CD4-positive, alpha-beta T cell (primary cell): ENCODE measurements at places on chromosomes 3 and 15.

DNA sequence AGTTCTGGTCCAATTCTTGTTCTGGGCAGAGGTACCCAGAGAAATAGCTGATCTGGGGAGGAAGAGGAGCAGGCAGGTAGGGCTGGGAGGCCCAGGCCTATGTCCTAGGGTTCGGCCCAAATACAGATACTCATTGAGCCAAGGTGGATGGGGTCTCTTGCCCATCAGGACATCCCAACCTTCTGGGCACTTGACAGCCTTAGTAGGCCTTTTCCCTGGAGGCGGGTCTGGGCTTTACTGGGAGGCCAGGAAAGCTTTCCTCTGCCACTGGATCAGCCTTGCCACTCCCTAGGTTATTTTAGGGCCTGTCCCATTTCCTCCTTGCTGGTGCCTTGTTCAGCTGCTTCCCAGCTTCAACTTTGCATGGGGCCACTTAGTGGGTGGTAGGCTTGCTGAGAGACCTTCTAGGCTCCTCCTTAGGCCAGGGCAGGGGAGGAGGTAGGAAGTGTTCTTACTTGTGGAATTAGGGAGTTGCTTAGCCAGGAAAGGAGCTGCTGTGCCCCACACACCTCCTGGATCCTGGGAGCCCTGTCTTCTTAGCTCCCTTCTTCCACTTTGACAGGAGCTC lies 9.7 kb downstream of the TEX264 start:
- no peak for DNase-seq

GRCh38 chr3:61702453-61702852 lies 141.1 kb downstream of the PTPRG start:
- DNase-seq = no peak

DNA sequence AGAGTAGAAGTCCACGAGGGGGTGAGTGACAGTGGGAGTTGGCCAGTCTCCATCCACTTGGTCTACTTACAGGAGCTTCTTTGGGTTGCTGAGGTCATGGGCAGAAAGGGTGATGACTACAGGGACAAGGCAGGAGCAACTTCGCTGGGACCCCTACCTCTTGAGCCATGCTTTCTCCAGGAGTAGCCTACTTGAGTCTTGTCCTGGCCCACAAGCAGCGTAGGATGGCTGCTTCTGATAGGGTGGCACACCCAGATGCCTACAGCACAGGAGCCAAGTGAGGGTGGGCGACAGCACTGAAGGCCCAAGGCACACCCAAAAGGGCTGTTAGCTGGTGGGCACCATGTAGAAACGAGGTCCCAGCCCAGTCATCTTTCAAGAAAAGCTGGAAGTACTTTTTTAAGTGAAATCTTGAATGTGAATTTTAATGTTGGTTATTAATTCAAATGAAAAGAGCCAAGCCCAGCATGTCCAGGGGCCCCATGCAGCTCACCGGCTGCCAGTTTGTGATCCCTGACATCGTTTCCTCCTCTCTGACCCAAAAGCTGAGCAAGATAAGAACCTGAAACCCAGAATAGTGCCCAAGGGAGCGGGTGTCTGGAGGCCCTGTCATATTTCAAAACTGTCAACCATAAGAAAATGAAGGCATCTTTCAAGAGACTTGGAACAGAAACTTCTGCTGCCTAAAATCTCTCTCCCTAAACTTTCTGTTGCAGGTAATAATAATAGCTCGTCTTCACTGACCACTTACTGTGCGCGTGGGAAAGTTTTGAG lies 2.2 kb upstream of the CPEB1 start:
- DNase-seq = no peak

DNA sequence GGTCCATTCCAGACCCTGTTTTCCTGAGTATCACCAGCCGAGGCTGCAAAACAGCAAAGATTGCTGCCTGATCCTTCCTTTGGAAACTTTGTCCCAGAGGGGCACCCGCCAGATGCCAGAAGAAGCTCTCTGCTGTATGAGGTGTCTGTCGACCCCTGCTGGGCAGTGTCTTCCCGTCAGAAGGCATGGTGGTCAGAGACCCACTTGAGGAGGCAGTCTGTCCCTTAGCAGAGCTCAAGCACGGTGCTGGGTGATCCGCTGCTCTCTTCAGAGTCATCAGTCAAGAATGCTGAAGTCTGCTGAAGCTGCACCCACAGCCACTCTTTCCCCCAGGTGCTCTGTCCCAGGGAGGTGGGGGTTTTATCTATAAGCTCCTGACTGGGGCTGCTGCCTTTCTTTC lies 1121.2 kb downstream of the NSUN3 start:
- DNase-seq = no peak

DNA sequence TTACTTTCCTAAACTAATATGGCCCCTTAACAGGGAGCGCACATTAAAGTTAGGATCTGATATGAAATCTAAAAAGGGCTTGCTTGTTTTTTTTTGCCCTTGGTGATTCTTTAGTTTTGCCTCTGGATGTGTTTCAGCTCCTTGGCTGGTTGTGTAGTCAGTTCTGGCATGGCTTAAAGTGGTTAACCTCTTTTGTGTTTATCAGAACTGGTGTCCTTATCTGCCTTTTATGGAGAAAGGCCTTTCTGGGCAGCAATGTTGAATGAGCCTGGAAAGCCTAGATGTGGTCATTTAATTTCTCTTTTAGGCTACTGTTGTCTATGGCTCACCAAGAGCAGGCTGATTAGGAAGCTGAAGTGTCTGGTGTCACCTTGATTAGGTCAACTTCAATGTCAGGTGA lies 254.5 kb upstream of the ROPN1 start:
- DNase-seq = no peak

GRCh38 chr15:45268135-45268534 lies 16.1 kb downstream of the SLC28A2 start:
- no peak for DNase-seq

- no peak for DNase-seq
Observed at GRCh38 chr3:173397161-173398110, at the start of gene NLGN1. NLGN1 (plus strand) TSS chr3:173397744.

- no peak for DNase-seq
Observed at GRCh38 chr3:24846286-24846860, 351.7 kb upstream of the THRB start.

GRCh38 chr3:159840703-159841299 lies 147.8 kb upstream of the IL12A start:
- no peak for DNase-seq

DNA sequence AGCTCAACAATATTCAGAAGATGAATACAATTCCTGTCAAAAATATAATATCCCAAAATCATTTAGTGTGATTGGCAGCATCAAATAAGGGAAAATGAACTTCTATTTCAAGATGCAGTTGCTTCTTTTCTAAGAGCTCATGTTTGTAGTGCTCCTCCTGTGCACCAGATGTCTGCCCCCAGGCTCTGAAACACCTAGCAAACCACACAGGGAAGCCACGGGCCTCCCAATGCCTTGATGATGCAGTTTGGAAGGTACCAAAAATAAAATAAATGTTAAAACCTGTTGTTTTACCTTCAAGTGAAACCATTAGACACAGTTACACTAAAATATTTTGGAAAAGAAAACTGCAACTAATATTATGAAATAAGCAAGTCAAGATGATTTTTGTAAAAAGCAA lies 22.2 kb downstream of the CFAP20DC start:
- no peak for DNase-seq

- DNase-seq = no peak
Observed at GRCh38 chr15:77819851-77820728, 187.4 kb upstream of the LINGO1 start.

DNA sequence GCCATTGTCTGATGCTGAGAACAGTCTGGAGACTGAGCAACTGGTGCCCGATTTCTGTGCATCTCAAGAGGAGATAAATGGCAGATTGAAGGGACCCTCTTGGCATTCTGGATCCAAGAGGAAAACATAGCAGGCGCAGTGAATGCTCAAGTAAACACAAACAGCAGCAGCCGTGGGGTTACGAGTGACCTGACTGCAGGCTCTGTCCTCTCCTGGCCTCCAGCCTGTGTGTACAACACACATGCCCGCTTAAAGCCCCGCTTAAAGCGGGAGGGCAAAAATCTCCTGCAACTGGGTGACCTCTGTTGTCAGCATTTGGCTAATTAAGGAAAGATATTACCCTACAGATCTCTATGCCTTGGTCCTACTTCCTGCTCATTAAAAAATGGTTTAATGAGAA lies 120.5 kb downstream of the GREM1 start:
- DNase-seq = no peak

GRCh38 chr3:115245899-115246298 lies 98.8 kb upstream of the ZBTB20 start:
- DNase-seq = no peak
